DMS 273 treated with DMSO at 0.1 percent for 48 hours (cell line): ENCODE measurements at places on chromosomes 3 and 15.

- no peak for DNase-seq
Observed at GRCh38 chr15:80106051-80106450, 46.6 kb downstream of the ZFAND6 start.

DNA sequence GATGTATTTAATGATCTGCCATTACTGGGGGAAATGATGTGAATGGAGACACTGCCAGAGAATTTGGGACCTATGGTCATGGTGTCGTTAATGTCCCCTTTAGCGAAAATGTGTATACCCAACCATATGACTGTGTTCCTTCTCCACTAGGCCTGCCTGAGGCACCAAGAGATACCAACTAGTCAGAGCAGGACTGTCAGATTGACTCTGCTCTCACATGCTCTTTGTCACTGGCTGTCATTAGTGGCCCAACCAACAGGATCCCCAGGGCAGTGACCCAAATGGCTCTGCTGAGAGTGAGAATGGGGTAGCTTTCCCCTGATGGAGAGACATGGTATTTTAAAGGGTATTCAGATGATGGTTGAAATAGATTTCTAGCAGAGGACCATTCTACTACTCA is 2.8 kb downstream of the TAGLN3 start:
- DNase-seq: no peak

- DNase-seq: no peak
Observed at GRCh38 chr3:160106905-160107861, 118.0 kb upstream of the C3orf80 start.

DNA sequence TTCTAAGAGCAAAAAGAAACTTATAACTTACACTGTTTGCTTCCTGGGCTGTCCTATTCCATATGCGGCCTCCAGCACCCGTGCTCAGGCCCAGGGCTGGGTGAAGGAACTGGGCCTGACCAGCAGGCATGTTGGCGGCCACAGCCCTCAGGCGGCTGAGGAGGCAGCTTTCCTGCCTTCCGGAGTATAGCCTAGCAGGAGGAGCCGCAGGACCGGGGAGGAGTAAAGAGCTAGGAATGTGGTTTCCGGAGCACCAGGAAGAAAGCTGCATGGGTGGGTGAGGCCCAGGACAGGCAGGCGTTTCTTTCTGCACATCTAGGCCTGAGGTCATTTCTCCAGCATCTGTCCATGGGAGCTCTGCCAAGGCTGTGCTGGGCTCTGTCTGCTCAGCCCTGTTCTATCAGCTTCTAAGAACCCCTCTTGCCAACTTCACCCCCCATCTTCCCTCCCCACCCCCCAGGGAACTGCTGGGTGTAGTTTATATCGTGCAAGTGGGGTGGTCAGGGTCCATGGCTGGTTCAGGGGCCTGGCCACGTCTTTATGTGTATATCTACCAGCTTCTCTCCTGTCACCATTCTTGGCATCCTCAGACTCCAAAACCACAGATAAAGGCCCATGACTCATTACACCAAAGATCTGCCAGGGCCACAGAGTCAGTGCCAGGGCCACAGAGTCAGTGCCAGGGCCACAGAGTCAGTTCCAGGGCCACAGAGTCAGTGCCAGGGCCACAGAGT is 7.8 kb upstream of the KIF7 start:
- peak; percentile 55 for DNase-seq

DNA sequence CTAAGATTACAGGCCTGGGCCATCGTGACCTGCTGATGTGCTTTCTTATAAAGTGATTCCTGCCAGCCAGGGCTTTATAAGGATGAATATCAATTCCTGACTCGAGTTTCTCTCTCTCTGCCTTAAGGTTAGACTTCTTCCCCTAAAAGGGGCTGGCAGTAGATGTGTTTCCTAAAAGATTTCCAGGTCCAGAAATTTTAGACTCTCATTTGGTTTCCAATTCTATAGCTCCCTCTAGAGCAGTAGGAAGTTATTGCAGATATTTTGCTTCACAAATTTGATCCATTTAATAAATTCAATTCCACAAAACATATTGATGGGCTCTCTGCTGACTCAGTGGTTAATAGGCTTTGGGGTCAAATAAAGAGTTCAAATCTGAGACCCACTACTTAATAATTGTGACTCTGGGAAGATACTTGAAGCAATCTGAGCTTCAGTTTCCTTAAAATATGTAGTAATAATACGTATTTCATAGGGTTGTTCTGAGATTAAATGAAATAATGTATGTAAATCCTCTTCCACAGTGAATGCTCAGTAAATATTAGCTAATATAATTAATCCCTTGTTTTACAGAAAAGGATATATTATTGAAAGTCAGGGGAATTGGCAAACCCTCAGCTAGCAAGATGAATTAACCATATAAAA is 2.1 kb downstream of the TRIM69 start:
- DNase-seq: no peak

- DNase-seq: no peak
Observed at GRCh38 chr3:142934128-142934886, 29.2 kb downstream of the PAQR9 start.

- no peak for DNase-seq
Observed at GRCh38 chr15:89143503-89144162, 55.4 kb downstream of the ABHD2 start.

- DNase-seq: peak; percentile 21
Observed at GRCh38 chr3:71570546-71570945, 13.0 kb downstream of the FOXP1 start.

DNA sequence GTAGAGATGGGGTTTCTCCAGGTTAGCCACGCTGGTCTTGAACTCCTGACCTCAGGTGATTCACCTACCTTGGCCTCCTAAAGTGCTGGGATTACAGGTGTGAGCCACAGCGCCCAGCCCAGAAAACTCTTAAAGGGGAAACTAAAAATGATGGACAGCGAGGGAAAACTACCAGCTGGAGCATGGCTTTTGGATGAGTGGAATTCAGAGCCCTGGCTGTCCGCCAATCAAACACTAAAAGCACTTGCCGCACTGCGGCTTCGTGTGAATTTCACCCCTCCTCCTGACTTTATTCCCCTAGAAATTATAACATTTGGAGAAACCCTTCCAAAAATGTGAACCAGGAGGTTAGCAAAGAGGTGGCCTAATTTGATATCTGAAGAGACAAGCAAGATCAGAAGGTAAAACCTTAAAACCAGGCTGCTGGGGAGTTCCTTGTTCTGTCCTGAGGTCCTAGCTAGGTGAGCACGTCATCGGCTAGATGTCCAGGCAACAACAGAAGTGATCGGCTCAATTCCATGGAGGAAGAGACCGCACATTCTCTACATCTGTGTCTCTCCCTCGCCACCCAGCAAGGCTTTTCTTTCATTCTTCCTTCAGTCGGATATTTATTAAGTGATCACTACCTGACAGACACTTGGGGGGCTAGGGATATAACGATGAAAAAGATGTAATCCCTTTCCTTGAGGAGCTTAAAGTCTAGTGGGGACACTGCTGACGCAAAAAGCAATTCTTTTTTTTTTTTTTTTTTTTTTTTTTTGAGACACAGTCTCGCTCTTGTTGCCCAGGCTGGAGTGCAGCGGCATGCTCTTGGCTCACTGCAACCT is 1.7 kb downstream of the TM4SF19 start:
- no peak for DNase-seq

- DNase-seq: no peak
Observed at GRCh38 chr3:47250309-47251060, 32.1 kb downstream of the KIF9 start.

DNA sequence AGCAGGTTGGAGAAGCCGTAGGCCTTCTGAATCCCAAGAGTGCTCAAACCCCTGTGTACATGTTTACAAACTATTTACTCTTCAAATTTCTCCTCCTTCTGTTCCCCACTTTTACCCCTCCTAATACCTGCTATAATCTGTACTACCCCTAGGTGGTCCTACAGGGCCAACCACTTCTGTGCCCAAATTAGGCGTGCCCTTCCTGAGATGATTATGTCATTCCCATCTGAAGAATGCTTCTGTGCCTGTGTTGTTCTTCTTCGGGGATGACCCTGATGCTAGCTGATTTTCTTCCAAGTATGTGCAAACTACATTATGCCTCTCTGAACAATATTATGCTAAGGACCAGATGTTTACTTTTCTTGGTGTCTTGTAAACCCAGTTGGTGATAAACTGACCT is 20.5 kb downstream of the RBP2 start:
- peak; percentile 96 for DNase-seq

DNA sequence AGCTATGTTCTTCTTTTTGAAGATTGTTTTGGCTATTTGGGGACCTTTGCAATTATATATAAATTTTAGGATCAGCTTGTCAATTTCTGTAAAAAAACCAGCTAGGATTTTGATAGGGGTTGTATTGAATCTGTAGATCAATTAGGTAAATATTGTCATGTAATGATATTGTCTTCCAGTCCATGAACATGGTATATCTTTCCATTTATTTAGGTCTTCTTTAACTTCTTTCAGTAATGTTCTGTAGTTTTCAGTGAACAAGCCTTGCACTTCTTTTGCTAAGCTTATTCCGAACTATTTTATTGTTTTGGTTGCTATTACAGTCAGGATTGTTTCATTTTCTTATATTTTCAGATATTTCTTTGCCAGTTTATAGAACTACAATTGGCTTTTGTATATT is 175.8 kb upstream of the RARB start:
- DNase-seq: no peak

- DNase-seq: no peak
Observed at GRCh38 chr3:73624821-73625665, at the start of gene PDZRN3. Gene PDZRN3, minus strand, starts transcription at chr3:73624941.

DNA sequence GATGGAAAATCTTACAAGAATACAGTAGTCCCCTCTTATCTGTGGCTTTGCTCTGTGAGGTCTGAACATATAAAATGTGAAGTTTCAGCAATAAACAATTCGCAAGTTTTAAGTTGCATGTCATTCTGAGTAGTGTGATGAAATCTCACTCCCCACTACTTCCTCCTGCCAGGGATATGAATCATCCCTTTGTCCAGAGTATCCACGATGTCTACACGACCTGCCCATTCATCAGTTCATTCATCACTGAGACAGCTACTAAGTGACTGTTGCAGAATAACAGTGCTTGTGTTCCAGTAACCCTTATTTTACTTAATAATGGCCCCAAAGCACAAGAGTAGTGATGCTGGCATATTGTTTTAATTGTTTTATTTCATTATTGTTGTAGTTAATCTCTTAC is 489.2 kb upstream of the UBE2E2 start:
- no peak for DNase-seq

GRCh38 chr3:79848876-79849275 is 81.1 kb upstream of the ROBO1 start:
- DNase-seq: no peak

GRCh38 chr3:192727032-192727847 is at the start of gene FGF12:
Gene FGF12, minus strand, starts transcription at chr3:192727541.
- DNase-seq: peak; percentile 47

DNA sequence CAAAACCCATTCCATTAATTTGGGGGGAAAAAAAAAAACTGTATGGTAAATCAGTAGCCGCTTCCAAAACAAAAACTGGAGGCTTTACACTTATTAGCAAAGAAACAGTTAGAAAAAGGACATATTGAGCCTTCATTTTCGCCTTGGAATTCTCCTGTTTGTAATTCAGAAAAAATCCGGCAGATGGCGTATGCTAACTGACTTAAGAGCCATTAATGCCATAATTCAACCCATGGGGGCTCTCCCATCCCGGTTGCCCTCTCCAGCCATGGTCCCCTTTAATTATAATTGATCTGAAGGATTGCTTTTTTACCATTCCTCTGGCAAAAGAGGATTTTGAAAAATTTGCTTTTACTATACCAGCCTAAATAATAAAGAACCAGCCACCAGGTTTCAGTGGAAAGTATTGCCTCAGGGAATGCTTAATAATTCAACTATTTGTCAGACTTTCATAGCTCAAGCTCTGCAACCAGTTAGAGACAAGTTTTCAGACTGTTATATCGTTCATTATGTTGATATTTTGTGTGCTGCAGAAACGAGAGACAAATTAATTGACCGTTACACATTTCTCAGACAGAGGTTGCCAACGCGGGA is 9.4 kb upstream of the RPL24 start:
- no peak for DNase-seq

DNA sequence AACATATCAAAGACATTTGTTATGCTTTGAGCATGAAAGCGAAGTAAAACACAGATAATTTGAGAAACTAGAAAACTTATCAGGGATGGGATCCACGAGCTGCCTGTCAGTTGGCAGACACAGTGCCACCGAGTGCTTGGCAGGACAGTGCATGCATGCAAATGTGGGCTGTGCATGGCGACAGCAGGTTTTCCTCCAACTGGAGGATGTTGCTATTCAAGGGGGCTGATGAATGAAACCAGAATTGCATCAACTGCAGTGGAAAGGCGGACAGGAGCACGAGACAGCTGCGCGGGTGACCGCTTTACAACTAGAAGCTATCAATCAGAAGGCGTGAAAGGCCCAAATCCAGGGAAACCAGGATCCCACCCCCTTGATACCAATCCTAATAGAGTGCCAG is 244.3 kb downstream of the NR2F2 start:
- DNase-seq: no peak

DNA sequence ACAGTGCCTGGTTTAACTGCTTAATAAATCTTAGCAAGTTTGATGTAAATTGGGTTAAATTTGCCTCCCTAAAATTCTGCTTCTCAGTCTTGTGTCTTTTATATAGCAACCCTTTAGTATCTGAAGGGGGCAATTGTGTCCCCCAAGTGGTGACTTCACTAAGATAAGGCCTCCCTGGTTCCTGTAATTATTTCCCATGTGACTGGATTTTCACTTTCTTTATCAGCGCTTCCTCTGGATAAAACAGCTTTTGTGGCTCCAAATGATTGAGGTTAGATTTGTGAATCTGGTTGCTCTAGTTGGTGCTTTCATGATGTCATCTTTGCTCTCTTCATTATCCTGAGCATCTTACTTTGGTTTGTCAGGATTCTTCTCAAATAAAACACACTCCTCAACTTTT is 334.3 kb upstream of the CTDSPL start:
- DNase-seq: no peak

DNA sequence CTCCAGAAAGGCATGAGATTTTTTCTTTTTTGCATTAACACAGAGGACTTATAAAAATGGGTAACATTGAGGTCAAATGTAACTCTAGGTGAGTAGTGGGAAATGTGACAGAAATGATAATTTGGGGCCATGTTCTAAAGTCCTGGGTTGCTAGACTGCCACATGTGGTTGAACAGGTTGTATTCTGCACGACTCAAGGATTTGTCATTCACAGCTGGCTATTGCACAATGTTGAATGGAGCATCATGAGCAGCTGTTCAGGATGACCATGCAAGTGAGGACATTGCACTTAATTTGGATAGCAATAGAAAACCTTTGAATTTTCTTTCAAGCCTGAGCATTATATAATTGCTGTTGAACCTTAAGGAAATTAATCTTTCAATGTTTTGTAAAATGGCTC is 396.6 kb downstream of the NAALADL2 start:
- DNase-seq: no peak
